ENCODE measurements at places on chromosomes 11 and 22.

DNA sequence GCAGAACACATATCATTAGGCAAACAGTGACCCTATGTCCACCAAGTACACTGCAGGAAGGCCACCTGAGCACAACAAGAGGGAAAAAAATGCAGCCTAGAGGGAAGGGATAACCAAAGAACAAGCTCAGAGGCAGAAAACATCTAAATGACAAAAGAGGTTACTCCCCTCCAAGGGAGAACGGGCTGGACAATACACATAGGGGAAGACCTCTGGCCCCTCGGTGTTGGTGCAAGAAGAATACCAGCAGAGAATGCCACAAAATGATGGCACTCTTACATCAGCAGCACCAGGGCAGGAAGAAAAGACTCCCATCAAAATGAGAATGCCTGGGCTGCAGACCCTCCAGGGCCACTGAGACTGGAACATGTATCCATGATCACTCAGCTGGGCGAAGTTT lies 66.6 kb upstream of the OPCML start:
- no peak for DNase-seq

DNA sequence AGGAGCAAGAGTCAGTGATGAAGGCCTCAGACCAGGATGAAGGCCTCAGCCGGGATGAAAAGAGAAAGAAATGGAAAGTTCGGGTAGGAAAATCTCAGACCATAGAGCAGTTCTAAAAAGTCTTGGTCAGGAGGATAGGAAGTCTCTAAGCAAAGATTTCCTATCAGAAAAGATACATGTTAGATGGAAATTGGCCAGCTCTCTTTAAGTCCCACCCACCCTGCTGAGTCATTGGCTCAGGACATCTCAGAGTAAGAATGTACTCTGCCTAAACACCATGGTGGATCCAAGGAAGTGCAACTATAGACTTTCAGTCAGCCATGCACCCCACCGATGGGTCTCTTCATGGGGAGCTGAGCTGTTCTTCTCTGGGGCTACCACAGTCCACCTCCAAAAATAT lies 4.4 kb downstream of the OR8B3 start:
- no peak for DNase-seq

GRCh38 chr22:49880281-49880680 lies 26.6 kb downstream of the ZBED4 start:
- no peak for DNase-seq

DNA sequence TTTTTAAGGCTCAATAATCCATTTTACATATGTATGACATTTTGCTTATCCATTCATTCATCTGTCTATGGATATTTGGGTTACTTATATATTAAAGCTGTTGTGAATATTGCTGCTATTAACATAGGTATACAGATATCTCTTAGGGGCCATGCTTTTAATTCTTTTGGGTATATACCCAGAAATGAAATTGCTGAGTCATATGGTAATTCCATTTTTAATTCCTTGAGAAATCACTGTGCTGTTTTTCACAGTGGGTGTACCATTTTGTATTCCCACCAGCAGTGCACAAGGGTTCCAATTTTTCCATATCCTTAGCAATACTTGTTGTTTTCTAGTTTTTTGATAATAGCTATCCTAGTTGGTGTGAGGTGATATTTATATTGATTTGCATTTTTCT lies 19.0 kb downstream of the PRMT3 start:
- no peak for DNase-seq

All from omental fat pad (tissue), 4 donors.